Activated naive CD8-positive, alpha-beta T cell treated with anti-CD3 and anti-CD28 coated beads, Interleukin-2, amount 50 U/mL, for 16 hours (primary cell): ENCODE measurements at places on chromosomes 13 and 19.

DNA sequence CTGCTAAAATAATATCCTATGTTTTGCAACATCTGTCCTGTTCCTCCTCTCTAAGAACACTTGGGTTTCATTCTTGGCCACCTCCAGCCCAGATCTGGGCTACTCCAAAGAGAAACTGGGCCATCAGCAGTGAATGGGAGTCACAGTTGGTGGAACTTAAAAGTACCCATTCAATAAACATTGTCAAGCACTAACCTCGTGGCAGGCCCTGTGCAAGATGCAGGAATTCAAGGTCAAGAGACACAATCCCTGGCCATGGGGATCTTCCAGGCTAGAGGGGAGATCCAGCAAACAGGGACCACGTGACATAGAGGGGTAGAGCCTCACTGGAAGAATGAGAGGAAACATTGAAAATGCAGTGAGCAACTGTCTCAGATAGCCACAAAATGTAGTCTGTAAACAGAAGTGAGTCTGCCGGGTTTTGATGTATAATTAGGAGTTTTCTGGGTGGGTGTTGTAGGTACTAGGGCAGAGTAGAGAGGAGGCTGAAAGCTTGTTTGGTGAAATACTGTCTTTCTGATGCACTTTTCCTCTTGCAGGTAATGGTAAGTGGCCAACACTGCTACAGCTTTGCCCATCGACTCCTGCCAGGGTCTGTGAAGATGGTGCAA lies 14.8 kb upstream of the EID2 start:
- no peak for DNase-seq

- DNase-seq, result no peak
Measured at GRCh38 chr19:55426042-55426441, 17.1 kb downstream of the SHISA7 start.

DNA sequence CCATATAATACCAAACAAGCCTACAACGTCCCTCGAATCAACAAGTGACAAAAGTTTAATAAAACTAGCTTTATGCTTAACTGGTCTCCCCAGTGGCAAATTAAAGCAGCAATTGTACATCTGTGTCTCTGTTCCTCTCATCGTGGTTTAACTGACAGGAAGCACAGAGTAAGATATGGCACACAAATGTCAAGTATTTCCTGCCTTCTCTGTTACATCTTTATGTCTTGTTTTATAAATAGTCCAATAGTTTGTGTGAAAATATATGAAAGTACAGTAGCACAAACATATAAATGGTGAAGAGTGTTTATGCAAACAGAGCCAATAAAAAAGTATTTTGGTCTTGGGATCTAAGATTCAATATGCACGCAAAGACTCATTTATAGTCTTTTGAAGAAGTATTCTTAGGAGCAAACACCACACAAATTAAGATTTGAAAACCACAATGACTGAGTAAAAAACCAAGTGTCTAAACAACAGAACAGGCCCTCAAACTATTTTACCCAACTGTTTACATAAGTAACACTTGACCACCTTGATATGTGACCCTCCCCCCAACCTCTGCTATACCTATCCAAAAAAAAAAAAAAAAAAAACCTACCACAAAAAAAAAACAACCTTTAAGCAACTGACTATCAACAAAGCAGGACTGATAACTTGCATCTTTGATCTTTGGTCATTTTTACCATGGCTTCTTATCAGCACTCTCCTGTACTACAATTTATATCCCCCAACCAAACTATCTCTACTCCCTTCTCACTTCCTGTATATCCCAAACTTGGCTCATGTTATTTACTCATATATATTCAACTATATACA lies 14.0 kb downstream of the ELF1 start:
- DNase-seq, result no peak

DNA sequence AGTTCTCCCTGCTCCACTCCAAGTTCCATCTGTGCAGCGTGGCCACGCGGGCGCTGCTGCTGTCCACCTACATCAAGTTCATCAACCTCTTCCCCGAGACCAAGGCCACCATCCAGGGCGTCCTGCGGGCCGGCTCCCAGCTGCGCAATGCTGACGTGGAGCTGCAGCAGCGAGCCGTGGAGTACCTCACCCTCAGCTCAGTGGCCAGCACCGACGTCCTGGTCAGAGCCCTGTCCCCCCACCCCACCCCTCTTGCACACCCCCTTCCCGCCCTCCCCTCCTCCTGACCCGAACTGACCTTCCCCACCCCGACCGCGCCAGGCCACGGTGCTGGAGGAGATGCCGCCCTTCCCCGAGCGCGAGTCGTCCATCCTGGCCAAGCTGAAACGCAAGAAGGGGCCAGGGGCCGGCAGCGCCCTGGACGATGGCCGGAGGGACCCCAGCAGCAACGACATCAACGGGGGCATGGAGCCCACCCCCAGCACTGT lies 11.6 kb downstream of the FUZ start:
- no peak for DNase-seq

DNA sequence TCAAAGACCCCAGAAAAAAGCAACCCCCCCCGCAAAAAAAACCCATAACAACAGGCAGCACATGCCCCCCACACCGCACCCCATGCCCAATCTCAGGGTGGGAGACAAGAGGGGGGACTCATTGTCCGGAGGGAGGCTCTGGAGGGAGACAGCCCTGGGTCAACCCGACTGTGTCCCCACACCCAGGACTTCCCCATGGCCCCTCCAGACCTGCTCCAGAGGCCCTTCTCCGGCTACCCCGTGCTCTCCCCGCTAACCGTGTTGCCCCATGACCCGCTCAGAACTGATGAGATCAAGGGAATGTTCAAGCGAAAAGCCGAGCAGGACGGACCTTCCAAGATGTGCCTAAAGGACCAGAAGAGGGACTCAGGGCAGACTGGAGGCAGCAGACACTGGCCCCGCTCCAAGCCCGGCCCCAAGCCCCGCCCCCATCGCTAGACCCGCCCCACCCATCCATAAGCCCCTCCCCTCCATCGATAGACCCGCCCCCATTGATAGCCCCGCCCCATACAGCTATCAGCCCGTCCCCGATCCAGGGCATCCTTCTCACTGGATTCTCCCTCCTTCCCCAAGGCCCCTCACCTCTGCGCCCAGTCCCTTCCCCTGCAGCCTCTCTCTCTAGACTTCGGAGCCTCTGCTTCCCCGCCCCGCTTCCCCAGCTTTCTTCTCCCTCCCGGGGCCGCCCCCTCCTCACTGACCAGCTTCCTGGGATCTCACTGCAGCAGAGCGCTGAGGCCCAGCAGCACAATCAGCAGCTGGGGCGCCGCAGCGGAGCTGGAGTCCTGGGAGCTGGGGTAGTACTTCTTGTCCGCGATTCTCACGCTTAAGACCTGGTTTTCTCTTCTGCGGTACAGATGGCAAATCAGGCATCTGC lies 2.2 kb downstream of the BST2 start:
- DNase-seq, result no peak

- DNase-seq, result no peak
Measured at GRCh38 chr13:66844933-66845332, 385.2 kb downstream of the PCDH9 start.

DNA sequence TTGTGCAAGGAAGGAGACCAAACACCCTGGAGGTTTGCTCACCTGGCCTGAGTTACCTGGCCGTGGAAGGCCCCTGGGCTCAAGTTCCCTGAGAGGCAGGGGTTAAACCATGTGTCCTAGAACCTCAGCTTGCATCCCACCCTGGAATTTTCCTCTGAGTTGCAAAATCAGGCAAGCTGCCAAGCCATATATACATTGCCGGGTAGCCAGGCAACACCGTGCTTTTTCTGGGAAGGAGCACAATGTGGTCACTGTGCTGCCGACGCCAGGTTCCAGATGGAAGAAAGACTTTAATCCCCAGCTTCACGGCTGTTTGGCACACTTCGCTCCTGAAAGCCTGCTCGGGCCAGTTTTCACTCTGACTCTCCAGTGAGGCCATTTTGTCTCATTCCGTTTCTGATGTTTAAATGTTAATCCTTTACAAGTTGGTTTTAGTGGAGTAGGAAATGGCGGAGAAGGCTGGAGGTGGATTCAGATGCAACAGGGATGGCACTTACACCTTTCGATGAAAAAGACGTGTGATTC lies 60.1 kb upstream of the PEG3 start:
- DNase-seq, result no peak

DNA sequence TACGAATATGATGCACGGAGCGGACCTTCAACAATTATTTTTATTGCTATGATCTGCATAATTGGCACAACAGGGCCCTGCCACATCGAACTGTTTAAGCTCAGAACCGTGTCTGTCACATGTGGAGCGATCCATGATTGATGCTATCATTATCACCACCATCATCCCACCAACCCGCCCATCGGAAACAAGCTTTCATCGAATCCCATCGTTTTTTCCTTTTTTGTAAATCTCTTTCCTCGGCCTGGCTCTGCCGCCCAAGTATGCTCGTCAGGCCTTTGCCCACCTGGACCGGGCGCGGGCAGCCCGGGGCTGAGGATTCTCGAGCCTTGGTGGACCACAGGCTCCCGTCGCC lies 533 bp upstream of the DCAF15 start:
- no peak for DNase-seq

DNA sequence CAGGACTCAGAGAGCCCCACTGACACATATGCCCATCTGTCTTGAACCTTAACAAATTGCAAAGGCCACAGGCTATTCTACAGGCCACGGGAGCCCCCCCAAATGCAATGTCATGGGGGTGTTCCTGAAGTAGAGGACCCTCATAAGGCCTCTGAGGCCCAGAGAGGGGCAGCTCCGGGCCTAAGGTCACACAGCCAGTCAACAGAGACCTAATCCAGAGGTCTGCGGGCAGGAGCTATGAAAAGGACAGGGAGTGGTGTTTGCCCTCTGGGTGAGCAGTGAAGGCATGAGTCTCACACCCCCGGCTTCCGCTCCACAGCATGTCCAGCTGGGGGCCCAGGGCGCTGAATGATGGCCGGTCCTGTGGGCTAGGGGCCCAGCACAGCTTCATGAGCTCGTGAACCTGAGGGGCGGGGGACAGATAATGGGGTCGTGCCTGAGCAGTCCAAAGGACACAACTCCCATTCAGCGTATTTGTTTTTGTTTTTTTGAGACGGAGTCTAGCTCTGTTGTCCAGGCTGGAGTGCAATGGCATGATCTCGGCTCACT lies 5.3 kb upstream of the INSL3 start:
- DNase-seq, result no peak

GRCh38 chr13:49532593-49532992 lies 36.8 kb downstream of the PHF11 start:
- DNase-seq, result no peak
